ENCODE measurements at places on chromosomes 3 and 15.

GRCh38 chr3:43106293-43106628 lies 382 bp upstream of the POMGNT2 start:
- no peak for DNase-seq

- DNase-seq: no peak
Measured at GRCh38 chr15:78087951-78088772, 4.2 kb upstream of the SH2D7 start.

GRCh38 chr3:20480786-20481365 lies 294.9 kb upstream of the SGO1 start:
- no peak for DNase-seq

GRCh38 chr15:42394106-42394505 lies 34.8 kb downstream of the CAPN3 start:
- DNase-seq: no peak

DNA sequence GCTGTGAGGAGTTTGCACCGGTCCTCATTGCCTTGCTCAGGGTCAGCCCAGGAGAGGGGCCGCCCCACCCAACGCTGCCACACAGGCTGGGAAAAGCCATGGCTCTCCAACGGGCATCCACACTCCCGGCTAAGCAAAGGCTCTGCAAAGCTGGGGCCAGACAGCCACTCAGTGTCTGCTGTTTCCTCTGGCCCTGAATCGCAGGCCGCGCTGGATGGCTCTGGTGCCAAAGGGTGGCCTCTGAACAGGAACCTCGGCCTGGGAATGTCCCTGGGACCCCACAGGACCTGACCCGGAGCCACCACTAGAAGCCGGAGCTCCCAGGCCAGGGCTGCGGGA lies 42.9 kb downstream of the RPN1 start:
- DNase-seq: no peak

DNA sequence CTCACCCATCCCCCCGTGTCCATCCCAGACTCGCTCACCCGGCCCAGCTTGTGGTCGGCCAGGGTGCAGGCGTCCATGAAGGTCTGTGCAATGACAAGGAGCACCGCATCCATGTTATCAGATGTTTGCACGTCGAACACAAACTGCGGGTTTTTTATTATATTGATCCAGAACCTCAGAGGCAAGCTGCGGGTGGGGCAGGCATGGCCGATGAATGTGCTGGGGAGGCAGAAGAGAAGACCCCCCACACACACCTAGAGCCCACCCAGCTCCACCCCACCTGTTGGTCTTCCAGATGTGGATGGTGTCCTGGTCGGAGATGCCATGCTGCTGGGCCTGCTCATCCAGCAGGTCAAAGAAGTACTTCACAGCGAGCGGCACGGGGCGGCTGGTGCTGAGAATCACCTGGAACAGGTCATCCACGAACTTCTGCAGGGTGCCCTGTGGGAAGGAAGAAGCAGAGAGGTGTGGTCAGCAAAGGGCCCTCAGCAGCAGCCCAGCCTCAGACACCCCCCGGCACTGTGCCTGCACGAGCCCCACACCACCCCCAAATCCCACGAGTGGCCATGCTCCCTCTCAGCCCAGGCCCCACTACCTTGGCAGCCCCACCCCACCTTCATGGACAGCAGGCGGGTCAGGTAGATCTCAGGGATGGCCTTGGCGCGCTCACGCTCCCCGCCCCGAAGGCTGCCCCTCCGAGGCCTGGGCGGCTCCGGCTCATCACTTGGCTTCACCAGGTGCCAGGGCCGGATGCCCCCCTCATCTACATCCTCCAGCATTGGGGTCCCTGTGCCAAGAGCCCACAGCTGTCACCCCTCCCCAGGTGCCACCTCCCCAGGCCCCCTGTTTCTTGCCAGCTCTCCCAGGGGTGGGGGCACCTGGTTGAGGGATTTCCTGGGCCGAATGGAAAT lies 20.3 kb downstream of the PLXNB1 start:
- no peak for DNase-seq

DNA sequence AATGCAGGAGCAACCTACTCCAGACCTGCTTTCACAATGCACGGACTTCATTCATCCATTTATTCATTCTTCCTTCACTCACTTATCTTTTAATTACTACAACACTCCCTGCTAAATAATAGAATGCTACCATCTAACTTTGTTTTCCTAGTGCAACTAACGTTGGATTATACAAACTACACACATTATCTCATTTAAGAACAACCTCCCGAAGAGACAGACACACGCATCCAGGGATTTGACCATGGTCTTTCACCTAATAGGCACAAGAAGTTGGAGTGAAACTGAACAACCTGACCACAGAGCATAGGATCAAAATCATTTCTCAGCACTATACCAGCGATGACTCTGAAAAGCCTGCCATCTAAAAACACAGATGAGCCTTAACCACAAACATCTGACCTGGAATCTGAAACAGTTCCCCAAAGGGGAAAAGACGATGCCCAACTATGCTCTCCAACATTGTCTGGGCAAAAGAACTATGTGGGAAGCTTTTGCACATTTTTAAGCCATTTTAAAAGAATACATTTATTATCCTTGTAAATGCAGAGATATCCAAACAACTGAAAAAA lies 21.0 kb downstream of the ZNF385D start:
- DNase-seq: no peak

DNA sequence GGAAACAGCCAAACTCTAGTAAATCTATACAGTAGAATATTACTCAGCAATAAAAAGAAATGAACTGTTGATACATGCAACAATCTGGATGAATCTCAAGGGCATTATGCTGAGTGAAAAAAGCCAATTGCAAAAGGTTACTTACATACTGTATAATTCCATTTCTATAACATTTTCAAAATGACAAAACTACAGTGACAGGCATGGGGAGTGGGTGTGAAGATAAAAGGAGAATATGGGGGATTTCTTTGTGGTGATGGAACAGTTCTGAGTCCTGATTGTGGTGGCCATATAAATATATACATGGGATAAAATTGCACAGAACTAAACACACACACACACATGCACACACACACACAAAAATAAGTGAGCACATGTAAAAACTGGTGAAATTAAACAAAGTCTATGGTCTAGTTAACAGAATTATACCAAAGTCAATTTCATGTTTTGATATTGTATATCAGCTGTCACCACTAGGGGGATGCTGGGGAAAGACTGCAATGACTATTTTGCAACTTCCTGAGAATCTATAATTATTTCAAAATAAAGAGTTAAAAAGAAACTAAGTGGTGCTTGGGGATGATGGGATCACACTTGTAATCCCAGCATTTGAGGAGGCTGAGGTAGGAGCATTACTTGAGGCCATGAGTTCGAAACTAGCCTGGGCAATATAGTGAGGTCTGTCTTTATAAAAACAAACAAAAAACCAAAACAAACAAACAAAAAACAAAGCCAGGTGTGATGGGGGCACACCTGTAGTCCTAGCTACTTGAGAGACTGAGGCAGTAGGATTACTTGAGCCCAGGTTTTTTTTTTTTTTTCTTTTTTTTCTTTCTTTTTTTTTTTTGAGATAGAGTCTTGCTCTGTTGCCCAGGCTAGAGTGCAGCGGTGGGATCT lies 66.0 kb downstream of the SPTSSB start:
- no peak for DNase-seq

- no peak for DNase-seq
Measured at GRCh38 chr3:134838599-134838998, 43.5 kb downstream of the EPHB1 start.

DNA sequence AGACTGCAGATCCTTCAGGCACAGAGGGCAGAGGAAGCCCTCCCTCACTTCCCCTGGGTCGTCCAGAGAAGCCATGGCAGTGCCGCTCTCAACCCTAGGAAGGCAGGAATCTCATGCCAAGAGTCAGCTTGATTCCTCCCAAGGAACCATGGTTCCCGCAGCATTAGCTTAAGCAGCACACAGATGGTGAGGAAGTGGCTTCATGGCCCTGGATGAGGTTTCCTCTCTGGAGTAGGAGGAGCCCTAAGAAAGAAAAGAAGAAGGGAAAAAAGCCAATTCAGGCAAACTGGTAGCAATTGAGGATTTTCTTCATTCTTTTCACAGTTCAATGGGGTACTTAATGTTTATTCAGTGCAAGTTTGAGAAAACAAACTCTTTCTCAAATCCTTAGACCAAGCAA lies 2.9 kb downstream of the RBSN start:
- no peak for DNase-seq

- no peak for DNase-seq
Measured at GRCh38 chr3:21901484-21901883, 150.5 kb upstream of the ZNF385D start.

DNA sequence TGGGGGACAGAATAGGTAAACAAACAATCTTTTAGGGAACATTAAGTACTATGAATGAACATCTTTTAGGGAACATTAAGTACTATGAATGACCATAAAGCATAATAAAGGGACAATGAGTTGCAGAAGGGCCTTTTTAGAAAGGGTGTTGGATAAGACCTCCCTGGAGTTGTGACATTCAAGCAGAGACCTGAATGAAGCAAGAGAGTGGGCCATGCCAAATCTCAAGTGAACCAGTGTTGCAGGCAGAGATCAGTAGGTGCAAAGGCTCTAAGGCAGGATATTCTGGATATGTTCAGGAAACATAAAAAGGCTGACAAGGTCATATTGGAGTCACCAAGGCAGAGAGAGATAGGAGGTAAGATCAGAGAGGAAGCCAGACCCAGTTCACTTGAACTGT lies 29.4 kb upstream of the ZBTB38 start:
- no peak for DNase-seq

- peak; percentile 96 for DNase-seq
Measured at GRCh38 chr3:45592830-45593707, 1.5 kb upstream of the LIMD1 start.

DNA sequence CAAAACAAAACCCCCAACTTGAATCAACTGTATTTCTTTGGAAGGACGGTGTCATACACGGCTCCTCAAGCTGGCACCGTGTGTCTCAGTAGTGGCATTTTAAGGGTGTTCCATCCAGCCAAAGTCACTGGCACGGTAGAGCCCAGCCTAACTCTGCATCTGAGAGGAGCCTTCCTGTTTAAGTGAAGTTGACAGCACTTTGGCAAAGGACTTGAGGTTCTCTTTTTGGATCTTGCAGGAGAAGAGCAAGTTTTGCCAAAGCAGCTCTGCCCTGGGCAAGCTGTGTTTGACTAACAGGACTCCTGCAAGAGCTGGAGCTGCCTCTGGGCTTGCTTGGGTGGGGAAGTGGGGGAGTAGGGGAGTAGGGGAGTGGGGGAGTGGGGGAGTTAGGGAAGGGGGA lies 109.6 kb upstream of the FEZF2 start:
- DNase-seq: no peak

DNA sequence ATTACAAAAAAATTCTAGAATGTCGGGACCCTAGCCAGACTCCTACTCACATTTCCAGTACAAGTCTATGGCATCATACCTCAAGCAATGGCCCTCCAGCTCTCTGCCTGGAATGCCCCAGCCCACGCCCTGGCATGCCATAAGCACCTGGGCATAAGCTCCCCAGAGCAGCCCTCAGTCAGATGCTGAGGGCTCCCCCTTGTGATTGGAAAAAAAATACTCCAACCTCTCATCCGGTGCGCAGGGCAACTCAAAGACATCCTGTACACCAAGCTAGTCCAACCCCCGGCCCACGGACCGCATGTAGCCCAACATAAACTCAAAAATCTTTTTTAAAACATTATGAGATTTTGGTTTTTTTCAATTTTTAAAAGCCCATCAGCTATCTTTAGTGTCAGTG lies 115.4 kb downstream of the NEK10 start:
- peak; percentile 31 for DNase-seq

DNA sequence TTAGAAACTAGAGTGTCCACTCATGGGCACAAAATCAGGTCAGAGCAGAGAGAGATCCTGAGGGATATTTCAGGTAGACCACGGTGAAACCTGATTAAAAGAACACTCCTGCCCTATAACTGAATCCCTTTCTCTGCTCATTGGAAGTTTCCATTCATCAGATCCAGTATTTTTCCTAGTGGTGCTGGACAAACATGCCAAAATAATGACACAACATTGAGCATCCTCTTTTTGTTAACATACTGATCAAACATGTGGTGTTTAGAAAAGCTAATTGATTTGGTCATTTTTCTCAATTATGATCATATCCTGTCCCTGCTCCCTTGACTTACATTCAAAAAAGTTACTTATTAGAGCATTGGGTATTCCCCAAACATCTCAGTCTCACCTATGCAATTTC lies 27.2 kb downstream of the PTX3 start:
- DNase-seq: no peak

- no peak for DNase-seq
Measured at GRCh38 chr3:153284282-153284938, 122.4 kb downstream of the RAP2B start.

DNA sequence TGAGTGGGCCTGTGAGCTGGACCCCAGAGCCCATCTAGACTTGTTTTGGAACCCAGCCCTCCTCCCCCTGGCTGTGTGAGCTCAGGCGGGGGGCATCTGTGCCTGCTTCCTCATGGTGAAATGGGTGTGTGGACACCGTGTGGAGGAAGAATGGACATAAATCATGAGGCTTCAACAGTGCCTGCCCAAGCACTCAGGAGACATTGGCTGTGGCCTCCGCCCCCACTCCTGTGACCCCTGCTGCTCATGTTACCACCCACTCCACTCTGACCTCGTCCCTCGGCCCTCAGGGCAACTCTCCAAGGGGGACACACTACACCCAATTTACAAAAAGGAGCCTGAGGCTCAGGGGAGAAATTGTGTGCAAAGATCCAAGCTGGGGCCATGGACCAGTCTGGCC lies 16.6 kb downstream of the TPRA1 start:
- DNase-seq: no peak

DNA sequence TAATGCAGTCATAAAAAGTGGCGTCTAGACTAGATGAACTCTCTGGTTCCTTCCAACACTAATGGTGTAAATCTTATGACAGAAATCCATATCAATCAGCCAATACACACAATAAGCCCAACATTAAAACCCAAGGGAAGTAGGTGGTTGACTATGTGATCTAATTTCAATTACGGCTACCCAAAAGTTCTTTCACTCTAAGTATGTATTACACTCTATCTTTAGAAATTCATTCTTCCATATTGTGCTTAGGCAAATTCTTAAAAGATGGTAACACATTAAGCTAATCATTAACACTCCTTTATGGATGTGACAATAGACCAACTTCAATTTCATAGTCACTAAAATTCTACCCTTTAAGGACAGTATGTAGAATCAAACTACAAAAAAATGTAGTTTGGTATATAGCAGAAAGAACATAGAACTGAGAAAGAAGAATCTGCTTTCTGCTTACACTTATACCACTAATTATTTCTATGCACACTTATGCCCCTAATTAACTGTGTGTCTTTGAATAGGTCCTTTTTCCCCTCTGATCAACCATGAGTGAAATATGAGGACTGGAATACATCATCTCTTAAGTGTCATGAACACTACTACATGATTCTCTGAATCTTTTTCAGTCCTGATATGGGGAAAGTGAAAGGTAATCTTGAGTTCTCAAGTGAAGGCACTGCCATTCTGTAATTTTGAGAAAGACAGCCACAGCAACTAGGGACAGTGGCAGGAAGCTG lies 557.6 kb downstream of the IGSF11 start:
- no peak for DNase-seq

- no peak for DNase-seq
Measured at GRCh38 chr3:143266927-143267326, 147.4 kb downstream of the CHST2 start.

GRCh38 chr3:65551945-65552344 lies 486.8 kb downstream of the MAGI1 start:
- no peak for DNase-seq

GRCh38 chr3:3739330-3740060 lies 59.7 kb upstream of the LRRN1 start:
- no peak for DNase-seq

All from HAP-1 (cell line).